ENCODE measurements at places on chromosomes 12 and 14.

GRCh38 chr14:50388256-50388931 lies 8.3 kb downstream of the CDKL1 start:
- peak; percentile 38 for DNase-seq

DNA sequence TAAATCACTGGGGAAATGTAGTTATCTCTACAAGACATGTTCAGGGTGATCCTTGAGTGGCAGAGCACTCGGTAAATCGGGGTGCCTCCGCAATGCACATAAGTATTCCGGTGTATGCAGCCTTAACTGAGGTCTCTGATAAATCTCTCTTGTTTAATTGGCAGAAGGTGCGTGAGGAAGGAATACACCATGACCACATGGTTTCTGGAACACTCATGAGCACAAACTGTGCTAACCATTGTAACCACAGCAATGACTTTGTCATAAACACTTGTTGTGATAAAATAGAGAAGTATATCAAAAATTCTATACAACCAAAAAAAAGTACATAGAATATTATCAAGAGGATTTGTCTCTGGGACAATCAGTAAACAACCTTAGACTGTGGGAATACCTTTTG lies 146.8 kb upstream of the DIO2 start:
- no peak for DNase-seq

DNA sequence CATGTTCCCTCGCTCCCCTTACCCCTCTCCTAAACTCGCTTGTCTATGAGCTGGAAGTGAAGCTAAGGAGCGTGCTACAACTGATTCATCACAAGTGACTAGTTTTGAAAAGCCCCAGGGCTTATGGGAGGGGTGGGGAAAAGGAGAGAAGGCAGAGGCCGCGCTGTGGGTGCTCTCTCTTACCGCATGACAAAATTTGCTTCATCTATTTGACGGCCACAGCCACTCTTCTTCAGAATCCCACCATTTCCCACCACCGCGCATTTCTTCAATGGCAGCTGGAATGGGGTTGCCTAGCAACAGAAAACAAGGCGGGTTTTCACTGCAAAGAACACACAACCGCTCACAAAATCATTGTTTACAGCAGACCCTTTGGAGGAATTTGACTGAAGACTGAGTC lies 79.4 kb downstream of the ST8SIA1 start:
- DNase-seq, result no peak

- no peak for DNase-seq
Measured at GRCh38 chr12:43282106-43282505, 269.9 kb downstream of the ADAMTS20 start.

DNA sequence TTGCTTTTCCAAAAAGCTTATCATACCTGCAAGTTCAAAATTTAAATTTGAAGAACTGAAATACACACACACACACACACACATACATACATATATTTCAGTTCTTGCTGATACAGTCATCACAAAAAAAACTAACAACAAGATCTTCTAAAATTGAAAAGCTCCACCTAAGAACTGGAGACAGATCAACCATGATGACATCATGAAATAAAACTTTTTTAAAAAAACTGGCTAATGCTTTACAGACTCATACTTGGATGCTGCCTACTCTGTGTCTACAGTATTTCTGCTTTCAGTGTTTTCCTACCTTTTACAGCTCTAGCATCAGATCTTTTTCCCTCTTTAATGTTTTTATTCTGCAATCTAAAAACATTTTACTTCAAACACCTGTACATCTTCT lies 261.4 kb downstream of the DIO2 start:
- DNase-seq, result no peak

All from HEK293T (cell line).